Hair follicle dermal papilla cell (primary cell): ENCODE measurements at places on chromosomes 13 and 19. TPM values are rescaled to one million over a fixed set of nuclear protein-coding genes. Genes with fewer than 3 reads are reported as not detected.

The PTH2 gene
- not detected in 2 replicates for total RNA-seq

The GNG7 gene
- total RNA-seq = 0.36 and 0.65 TPM in 2 replicates

The ZNF575 gene
- 0.32 TPM in 1 of 2 replicates, not detected in the other for total RNA-seq

The SH2D3A gene
- not detected in 2 replicates for total RNA-seq

The NUMBL gene
- 41.7 and 48.8 TPM in 2 replicates for total RNA-seq

The APLP1 gene
- 13.8 and 16.4 TPM in 2 replicates for total RNA-seq

The SPACA4 gene
- total RNA-seq = not detected in 2 replicates

The ADAT3 gene
- total RNA-seq = 5.0 and 5.8 TPM in 2 replicates

The AZU1 gene
- total RNA-seq = not detected in 2 replicates

The GJB2 gene
- 0.12 and 0.32 TPM in 2 replicates for total RNA-seq

The SOHLH2 gene
- total RNA-seq = 0.36 and 0.49 TPM in 2 replicates

The CEACAM21 gene
- total RNA-seq = not detected in 2 replicates

The TNNI3 gene
- total RNA-seq = not detected in 2 replicates

The SLC8A2 gene
- total RNA-seq = 0.97 TPM in 1 of 2 replicates, not detected in the other

The UBE2L5 gene
- 0.85 TPM in 1 of 2 replicates, not detected in the other for total RNA-seq

The NLRP4 gene
- not detected in 2 replicates for total RNA-seq

The TNFRSF19 gene
- total RNA-seq = 21.9 and 45.2 TPM in 2 replicates

The DACH1 gene
- total RNA-seq = not detected in 2 replicates

The CYP4F2 gene
- total RNA-seq = not detected in 2 replicates

The LGALS7B gene
- 0.97 TPM in 1 of 2 replicates, not detected in the other for total RNA-seq

The TEAD2 gene
- total RNA-seq = 36.8 and 42.8 TPM in 2 replicates

The ZNF382 gene
- 12.9 and 16.6 TPM in 2 replicates for total RNA-seq

The ZNF653 gene
- total RNA-seq = 5.2 and 6.8 TPM in 2 replicates

The NDUFA13 gene
- total RNA-seq = 32.7 and 107 TPM in 2 replicates

The MAP4K1 gene
- total RNA-seq = not detected in 2 replicates

The CD79A gene
- total RNA-seq = 0.12 TPM in 1 of 2 replicates, not detected in the other
